ENCODE measurements at places on chromosomes 12 and 14.

DNA sequence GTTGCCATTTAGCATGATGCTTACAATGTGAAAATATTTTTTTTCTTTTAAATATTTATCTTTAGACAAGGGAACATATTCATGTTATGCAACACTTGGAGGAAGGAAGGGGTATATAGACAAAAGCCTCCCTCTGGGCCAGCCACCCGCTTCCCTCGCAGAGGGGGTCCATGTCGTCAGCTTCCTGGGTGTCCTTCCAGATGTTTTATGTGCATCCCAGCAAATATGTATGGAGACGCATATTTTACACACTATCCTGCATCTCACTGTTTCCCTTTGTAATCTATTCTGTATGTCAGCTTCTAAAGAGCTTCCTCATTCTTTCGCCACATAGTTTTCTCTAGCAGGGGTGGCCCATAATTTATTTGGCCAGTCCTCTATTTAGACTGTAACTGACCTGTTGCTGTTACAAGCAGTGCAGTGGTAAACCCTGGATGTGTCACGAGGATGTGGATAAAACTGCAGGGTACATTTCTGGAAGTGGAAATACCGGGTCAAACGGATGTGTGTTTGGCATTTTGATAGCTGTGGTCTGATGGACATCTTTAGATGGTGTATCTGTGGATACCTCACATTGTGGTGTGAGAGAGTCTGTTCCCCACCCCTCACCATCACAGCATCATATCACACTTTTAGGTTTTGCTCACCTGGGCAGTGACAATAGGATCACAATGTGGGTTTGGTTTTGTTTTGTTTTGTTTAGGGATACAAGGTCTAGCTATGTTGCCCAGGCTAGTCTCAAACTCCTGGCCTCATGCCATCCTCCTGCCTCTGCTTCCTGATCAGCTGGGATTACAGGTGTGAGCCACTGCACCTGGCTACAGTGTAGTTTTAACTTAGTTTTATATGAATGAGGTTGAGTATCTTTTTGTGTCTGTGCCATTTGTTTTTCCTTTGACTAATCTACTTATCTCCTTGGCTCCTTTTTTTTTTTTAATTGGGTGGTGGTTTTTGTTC, 31.6 kb downstream of the FAM222A start:
- no peak for DNase-seq

GRCh38 chr12:28936711-28937110, 212.4 kb upstream of the FAR2 start:
- DNase-seq = no peak

GRCh38 chr14:67486890-67487289, 1.6 kb downstream of the TMEM229B start:
- DNase-seq = no peak

DNA sequence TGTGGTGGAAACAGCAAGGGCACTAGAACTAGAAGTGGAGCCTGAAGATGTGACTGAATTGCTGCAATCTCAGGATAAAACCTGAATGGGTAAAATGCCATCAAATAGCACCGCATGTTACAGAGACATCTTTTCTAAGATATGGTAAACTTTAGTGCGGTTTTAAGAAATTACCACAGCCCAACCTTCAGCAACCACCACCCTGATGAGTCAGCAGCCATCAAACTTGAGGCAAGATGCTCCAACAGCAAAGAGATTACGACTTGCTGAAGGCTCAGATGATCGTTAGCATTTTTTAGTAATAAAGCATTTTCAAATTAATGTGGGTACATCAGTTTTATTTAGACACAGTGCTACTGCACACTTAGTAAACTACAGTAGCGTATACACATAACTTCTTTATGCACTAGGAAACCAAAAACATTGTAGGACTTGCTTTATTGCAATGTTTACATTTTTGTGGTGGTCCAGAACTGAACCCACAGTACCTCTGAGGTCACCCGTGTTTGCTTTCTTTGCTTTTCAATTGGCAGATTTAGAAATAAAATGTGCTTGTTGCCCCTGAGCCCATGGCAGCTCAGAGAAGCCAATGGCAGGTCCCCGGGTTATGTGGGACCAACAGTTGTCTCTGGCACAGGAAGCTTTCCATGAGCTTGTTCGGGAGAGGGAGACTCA, 15.9 kb downstream of the GOLGA3 start:
- no peak for DNase-seq

- DNase-seq = peak; percentile 11
Observed at GRCh38 chr12:115983226-115983798, 294.2 kb downstream of the MED13L start.

DNA sequence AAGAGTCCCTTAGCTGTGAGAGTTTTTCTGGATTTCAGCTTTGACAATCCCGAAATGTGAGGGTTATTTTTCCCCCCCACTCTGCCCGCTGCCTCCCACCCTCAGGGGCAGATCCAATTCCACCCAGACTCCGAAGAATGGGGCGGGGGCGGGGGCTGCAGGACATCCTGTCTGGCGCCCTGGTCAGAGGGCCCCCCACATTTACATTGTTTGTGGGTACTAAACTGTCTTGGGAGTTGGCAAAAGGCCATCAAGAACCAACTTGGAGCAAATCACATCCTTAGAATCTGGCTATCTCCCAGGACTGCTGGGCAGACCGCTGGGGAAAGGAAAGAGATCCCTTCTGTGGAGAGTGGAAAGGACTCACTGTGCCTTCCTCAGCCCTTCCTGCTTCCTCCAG, 2.4 kb downstream of the EMP1 start:
- DNase-seq = no peak

DNA sequence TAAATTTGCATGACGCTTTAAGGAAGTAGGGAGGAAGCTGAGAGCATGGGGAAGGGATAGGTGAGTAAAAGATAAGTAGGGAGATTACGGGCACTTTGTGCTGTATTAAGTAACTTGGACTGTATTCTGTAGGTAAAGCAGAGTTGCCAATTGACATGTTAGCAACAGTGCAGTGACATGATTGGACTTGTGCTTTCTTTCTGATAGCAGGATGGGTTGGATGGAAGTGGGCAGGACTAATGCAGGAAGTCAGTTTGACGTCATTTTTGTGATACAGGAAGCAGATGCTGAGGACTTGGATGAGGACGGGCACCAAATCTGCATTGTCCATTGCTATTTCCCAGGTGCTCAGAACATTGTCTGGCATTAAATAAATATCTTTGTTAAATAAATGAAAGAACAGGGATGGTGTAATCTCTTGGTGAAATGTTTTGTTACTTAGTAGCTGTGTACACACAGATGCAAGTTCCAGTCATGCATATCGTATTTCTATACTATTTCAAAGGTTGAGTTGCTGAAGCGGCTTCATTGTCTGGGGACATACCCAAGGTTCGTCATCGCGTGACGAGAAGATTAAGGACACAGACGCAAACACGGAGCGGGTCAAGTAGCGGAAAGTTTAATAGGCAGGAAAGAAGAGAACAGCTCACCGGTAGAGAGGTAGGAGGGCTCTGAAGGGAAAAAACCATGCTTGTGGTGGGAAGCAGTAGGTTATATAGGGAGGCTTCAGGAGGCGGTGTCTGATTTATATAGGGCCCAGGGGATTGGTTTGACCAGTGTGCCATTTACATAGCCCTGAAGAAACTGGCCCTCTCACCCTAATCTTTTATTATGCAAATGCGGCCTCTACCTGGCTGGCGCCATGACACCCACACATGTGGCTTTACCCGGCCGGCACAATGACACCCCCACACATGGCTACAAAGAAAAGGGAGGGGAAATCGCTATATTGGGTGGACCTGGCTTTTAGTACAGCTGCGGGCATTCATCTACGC, 30.7 kb downstream of the GUCY2C start:
- DNase-seq = no peak

DNA sequence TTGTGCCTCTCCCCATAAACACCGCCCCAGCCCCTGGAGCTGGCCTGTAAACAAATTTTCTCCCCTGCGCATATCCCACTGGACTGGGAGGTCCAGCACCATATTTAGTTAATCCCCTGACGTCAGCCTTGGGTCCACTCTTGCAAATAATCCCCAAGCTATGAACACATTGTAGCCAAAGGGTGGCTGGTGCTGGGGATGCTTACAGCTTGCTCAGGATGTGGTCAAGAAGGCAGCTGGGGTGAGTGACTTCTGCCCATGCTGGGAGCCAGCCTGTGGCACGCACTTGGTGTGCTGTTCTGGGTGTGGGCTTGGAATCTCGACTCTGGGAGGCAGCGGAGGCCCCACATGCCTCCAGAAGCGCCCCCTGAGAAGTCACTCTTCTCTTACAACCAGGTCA, 32.1 kb downstream of the CMKLR1 start:
- DNase-seq = no peak

DNA sequence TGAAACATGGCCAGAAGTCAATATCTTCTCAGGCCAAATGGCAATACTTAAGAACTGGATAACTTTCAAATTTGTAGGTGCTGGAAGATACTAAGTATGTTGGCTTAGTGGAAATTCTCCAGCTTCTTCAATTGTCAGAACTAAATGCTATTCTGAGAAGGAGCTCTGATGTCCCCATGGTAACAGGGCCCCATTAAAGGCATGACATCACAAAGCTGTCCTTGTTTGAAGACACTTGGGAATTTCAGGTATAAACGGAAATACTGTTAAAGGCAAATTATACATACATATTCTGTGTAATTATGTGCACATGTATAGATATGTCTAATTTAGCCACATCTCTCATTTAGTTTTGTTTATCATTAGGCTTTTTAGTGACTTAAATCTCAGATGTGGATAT, 210.0 kb upstream of the SEL1L start:
- DNase-seq = no peak

DNA sequence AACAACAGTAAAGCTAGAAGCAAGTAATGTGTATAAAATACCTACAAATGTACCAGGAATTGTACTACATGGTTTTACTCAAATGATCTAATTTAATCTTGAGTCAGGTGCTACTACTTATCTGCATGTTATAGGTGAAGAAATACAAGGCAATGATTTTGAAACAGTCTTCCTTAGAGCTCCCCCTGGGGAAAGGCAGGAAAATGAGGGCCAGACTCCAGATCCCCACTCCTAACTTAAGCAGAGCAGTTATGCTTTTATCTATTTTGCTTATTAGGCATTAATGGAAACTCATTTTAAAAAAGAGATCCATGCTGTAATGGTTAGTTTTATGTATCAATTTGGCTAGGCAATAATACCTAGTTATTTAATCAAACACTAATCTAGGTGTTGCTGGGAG, 109.3 kb upstream of the CPSF6 start:
- no peak for DNase-seq

- DNase-seq = no peak
Observed at GRCh38 chr14:73452341-73453186, 5.8 kb downstream of the NUMB start.

DNA sequence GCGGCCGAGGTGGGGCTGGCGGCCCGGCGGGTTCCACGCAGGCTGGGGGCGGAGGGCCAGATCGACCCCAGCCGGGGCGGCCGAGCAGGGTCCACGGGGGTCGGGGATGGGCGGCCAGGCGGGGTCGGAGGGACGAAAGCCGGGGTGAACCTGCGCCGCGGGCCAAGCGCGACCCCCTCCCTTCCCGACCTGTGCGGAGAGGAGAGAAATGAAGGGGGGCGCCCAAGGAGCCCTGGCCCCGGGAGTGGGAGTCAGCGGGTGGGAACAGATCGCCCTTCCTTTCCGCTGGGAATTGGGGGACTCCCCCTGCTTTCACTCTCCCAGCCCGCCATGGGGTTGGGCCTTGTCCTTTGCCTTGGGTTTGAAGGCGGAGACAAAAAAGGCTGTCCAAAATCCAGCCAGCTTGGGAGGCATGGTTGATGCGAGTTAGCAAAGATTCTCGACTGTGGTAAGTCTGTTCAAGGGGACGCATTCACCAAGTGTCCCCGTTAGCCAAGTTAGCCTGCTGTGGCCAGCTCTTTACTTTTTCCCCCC, 559 bp upstream of the CKAP4 start:
- DNase-seq = peak; percentile 26

DNA sequence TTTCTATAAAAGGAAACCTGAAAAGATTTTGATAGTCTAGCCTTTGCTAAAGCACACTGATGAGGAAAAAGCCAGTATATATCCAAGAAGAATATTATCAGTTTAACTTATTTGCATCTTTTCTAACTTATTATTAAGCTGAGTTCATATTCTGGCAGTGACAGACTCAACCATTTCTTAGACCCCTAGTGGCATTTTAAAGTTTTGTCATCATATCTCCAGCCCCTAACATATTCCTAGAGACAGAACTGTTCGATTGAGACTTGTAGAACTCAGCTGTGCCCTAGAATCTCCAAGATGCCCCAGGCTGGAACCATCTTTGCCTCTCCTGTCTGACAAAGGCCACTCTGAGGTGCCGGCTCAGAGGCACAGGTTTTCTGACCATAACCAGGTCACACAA, 365.6 kb downstream of the NELL2 start:
- no peak for DNase-seq

Measured in CD4-positive, alpha-beta T cell treated with Interleukin-17A for 4 hours (primary cell).